Umbilical cord (tissue), 2 donors: ENCODE measurements at places on chromosomes 2 and 18.

DNA sequence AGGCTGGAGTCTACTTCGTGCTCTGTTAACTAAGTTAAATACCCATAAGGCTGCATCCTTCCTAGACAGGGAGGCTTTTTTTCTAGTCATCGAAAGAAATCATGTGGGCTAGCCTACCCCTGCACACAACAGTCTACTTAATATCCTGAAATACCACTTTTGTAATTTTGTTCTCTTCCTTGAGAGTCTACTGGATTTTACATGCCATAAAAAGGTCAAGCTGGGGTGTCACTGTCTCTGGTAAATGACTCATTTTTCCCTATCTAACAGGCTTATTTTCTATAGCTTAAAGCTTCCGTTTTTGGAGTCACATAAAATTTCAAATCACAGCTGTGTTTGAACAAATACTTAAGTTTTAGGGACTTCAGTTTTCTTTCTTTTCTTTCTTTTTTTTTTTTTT, 10.7 kb upstream of the STAM2 start:
- peak; percentile 82 for DNase-seq

DNA sequence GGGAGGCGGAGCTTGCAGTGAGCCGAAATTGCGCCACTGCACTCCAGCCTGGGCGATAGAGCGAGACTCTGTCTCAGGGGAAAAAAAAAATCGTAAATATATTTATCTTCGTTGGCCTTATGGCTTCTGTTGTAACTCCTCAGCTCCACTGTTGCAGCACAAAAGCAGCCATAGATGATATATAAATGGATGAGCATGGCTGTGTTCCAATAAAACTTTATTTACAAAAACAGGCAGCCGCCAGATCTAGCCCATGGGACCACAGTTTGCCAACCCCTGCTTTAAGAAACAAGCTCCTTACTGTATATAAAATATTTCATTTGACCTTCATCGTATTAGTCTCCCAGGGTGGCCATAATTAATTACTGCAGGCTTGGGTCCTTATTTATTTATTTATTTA, 20.1 kb downstream of the ST8SIA3 start:
- no peak for DNase-seq

DNA sequence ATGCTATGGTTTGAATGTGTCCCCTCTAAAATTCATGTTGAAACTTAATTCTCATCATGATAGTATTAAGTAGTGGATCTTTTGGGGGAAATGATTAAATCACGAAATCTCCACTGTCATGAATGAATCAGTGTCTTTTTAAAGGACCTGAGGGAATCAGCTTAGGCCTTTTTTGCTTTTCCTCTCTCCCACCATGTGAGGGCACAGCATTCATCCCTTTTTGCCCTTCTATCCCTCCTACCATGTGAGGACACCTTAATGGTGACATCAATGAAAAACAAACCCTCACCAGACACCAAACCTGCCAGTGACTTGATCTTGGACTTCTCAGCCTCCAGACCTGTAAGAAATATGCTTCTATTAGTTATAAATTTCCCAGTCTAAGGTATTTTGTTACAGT, 247.1 kb upstream of the UBE2E3 start:
- no peak for DNase-seq

- no peak for DNase-seq
These were observed 63.6 kb upstream of the MGAT5 start for GRCh38 chr2:134190062-134190806.

- no peak for DNase-seq
These were observed 15.6 kb upstream of the SERTAD2 start for GRCh38 chr2:64669288-64669687.

DNA sequence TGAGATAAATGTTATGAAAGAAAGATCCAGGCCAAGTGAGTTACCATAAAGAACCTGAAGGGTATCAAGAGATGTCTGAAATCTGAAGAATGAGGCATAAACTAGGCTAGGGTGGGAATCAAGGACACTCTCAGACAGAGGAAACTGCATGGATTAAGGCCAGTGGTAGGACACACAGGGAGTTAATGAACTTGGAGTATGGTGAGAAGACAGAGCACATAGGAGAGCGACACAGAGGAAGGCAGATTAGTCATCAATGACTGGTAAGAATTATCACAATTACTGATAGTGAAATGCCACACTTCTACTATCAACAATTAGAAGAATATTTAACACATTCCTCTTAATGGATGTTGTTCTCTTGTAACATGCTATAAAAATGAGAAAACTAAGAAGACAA, 76.9 kb downstream of the TTC21B start:
- DNase-seq, result no peak

- DNase-seq, result peak; percentile 69
These were observed 143.8 kb upstream of the THUMPD2 start for GRCh38 chr2:39922679-39923405.

GRCh38 chr2:25280051-25280687, 61.6 kb downstream of the DNMT3A start:
- DNase-seq, result no peak

DNA sequence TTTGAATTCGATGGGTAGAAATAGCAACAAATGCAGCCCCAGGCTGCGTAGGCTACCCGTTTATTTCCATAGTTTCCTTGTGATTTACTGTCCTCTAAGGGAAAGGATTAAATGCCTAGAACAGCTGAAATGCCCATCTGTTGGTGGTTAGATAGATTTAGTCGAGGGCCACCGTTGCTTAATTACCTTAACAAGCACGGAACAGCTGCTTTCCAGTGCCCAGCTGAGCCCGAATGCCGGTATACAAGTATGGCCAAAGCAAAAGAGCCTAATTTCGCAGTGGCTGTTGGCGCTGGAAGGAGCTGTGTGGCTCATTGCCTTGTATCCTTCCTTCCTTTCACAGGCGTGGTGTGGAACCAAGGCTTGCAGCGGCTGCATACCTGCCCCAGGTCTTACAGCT, 109.1 kb downstream of the CABLES1 start:
- no peak for DNase-seq

DNA sequence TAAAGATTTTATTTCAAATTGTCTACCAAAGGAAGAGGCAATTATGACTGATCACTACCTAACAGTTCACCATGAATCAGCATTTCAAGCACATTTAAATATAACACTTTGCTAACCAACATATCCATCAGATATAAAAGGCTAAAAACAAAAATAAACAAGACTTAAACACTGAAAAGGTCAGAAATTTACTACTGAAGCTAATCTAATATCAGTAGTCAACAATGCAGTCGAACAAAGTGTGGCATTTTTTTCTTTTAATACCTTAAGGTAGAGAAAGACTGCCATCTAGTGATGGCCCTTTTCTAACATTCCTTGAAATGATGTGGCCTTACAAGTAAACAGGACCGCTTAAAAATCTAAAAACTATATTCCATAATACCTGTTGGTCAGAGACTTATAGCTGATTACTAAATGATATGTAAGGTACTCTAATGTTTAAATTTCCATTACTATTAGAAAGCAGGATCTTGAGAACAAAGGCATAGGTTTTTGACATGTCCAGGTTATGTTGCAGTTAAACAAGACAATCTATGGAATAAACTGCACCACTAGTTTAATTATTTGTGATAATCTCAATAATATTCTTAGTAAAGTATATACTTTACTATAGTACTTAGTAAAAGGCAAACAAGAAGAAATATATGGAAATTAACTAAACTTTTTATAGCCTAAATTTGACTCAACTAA, 80.0 kb downstream of the EXOC6B start:
- DNase-seq, result peak; percentile 67

GRCh38 chr18:36322408-36322728, 24.9 kb downstream of the FHOD3 start:
- no peak for DNase-seq

DNA sequence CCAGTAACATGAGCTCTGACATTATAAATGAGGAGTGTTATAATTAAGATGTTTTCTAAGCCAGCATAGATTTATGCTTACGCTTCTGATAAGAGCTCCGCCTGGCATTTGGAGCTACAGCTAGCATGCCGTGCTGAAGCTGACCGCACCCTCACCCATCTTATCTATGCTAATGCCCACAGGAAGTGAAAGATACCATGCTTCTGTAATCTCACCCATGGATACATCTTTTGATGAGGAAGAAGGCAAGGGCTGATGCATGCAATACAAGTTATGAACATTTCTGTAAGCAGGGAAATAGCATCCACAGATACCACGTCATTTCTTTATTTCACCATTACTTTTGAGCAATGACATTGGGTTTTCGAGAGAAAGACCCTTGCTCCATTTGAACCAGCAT, 82.3 kb downstream of the ARL4C start:
- peak; percentile 15 for DNase-seq

- no peak for DNase-seq
These were observed 231.1 kb downstream of the ANKRD30B start for GRCh38 chr18:14978962-14979535.

GRCh38 chr2:168208652-168209051, 38.7 kb downstream of the STK39 start:
- no peak for DNase-seq

DNA sequence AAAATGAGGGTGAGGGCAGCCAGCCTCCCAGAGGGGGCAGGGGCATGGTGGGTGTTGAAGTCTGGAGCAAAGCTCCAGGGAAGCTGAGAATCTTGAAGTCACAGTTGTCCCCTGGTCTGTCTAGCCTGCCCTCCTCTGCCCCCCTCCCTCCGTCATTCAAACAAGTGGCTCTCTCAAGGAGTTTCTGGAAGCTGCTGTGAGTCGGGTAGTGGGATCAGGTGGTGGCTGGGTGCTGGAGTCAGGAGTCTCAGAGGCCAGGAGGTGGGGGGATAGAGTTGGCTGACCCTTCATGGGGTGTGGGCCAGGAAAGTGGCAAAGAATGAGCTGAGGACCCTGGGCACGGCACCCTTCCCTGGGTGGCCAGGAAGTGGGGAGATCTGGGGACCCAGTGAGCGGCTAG, 495 bp upstream of the ASIC4 start:
- DNase-seq, result no peak

DNA sequence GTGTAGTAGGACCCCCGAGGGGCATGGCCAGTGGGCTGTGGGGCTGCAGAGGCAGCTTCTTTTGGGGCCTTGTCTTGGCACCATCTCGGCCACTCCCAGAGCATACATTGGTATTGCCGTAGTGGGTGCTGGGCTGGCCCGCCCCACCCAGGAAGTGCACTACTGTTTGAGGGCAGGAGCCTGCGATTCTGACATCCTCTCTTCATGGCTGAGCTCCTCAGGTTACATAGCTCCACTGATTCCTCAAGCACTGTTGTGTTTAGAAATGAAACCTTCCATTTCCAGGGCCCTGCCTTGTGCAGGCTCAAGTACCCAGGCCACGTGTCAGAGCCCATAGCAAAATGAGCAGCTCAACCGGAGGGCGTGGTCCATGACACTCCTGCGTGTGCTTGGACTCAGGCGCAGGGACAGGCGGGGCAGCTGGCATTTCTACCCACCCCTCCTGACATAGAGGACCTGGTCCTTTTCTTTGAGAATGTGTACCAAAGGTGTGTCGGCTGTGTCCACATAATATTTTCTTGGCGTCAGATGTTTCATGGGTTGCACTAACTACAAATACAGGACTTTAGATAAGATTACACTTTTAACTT, 67.9 kb downstream of the DGKD start:
- no peak for DNase-seq

- no peak for DNase-seq
These were observed 61.5 kb downstream of the MBP start for GRCh38 chr18:77071061-77071460.

- DNase-seq, result no peak
These were observed 136.7 kb downstream of the MBP start for GRCh38 chr18:76995896-76996295.

- DNase-seq, result no peak
These were observed 29.3 kb downstream of the COLEC11 start for GRCh38 chr2:3624059-3624794.

DNA sequence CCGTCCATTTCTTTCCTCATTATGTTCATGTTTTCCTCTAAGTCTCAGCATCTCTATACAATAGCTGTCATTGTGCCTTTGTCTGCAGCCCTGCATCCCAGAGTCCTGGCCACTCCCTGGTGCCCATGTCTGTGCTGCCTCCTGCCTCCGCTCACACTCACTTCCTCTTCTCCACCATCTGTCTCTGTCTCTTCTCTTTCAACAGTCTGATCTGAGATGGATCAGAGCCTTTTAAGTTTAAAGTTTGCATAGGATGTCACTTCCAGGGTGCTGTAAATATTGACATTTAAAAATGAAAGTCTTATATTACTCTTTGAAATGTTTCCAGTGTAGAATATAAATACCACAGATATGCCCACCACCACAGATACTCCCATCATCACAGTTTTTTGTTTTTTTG, 42.7 kb downstream of the UBE2F start:
- no peak for DNase-seq

DNA sequence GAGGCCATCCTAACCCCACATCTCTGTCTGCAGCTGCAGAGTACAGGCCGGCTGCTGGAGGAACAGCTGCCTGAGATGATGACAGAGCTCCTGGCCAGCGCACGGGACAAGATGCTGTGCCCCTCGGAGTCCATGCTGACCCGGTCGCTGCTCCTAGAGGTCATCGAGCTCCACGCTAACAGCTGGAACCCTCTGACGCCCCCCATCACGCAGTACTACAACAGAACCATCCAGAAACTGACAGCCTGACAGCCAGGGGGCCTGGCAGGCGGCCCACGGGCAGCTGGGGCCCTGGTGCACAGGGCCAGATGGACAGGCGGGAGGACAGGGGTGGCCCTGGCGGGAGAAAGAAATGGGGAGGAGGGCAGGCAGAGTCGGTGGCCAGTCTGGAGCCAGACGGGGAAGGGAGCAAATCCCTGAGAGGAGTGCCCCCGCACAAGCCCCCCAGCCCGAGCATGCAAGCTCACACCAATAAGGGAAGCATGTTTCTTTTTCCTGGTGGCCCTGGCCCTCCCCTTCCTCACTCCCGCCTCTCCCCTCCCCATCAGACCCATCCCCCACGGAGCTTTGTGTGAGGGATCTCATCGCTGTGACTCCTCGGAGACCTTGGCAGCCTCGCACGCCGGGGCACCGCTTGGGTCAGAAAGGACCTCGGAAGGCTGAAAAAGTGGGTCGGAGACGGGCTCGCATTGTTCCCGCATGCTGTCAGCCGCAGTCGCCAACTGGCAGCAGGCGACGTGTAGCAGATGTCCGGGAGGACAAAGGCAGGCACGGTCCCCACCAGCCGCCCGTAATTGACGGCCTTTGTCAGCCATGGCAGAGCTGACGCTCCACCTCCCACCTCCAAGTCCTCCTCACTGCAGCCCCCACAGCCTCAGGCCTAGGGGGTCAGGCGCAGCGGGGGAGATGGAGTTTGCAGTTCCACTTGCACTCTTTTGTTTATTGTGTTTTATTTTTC, 91.2 kb downstream of the SMAD7 start:
- no peak for DNase-seq

DNA sequence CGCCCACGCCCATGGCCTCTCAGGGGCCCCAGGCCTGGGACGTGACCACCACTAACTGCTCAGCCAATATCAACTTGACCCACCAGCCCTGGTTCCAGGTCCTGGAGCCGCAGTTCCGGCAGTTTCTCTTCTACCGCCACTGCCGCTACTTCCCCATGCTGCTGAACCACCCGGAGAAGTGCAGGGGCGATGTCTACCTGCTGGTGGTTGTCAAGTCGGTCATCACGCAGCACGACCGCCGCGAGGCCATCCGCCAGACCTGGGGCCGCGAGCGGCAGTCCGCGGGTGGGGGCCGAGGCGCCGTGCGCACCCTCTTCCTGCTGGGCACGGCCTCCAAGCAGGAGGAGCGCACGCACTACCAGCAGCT, 2.4 kb downstream of the B3GNT7 start:
- no peak for DNase-seq
